Lung (tissue), 17 donors: ENCODE measurements at places on chromosomes 5 and 9. TPM values are rescaled to one million over a fixed set of nuclear protein-coding genes. Genes with fewer than 3 reads are reported as not detected.

Gene WWC1
- polyA plus RNA-seq, result 77.0 TPM

Gene ANKRD31
- 0.06 TPM for polyA plus RNA-seq

Gene GPR150
- polyA plus RNA-seq, result 0.26 TPM

Gene RORB
- polyA plus RNA-seq, result 1.1 TPM

DNA sequence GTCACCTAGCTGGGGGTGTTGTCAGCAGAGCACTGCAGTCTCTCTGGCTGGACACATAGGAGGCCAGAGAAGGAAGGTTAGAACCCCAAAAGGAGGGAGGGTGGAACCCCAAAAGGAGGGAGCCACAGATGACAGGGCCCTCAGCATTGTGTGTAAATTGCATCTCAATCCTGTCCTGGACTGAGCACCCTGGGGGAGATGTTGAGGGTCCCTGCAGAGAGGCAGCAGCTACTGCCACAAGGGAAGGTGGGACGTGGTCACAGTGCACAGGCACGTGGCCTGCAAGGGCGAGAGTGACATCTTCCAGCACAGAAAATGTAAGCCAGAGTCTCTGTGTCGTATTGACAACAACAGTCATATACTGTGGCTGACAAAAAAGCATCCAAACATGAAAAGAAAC is 36.5 kb upstream of the CEP72 start:
- DNase-seq, result no peak

DNA sequence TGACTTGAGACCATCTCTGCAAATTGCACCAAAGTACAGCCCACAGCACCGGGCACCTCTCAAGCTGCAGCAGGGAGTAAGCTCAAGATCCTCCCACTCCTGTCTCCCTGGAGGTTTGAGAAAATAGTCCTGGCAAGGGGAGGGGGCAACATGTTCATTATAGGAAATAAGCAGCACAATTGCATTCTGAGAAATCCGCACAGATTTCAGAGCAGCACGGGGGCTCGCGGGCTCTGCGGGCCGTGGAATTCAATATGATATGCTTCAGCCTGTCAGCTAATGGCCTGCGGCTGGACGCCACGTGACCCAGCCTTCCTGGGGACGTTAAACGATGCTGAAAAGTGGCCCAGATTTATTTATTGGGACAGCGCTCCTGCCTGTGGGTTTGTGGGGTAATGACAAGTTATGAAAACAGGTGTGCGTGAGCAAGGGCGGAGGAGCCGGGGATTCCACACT is 156.4 kb downstream of the DAB2IP start:
- DNase-seq, result peak; percentile 63

GRCh38 chr5:159883522-159883950 is 32.7 kb upstream of the ADRA1B start:
- DNase-seq, result no peak
